NCI-H526 treated with DMSO at 0.1 percent for 48 hours (cell line): ENCODE measurements at places on chromosomes 2 and 18.

DNA sequence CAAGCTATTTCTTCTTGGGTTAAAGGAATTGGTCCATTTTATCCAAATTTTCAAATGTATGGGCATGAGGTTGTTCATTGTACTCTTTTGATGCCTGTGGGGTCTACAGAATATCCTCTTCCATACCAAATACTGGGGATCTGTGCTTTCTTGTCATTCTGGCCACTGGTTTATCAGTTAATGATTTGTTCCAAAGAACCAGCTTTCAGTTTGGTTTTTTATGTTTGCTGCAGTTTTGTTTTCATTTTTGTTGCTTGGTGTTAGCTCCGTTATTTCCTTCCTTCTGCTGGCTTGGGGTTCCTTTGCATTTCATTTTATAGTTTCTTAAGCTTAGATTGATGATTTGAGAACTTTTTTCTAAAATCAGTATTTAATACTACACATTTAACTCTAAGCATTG lies 45.5 kb downstream of the SLC66A2 start:
- no peak for DNase-seq

DNA sequence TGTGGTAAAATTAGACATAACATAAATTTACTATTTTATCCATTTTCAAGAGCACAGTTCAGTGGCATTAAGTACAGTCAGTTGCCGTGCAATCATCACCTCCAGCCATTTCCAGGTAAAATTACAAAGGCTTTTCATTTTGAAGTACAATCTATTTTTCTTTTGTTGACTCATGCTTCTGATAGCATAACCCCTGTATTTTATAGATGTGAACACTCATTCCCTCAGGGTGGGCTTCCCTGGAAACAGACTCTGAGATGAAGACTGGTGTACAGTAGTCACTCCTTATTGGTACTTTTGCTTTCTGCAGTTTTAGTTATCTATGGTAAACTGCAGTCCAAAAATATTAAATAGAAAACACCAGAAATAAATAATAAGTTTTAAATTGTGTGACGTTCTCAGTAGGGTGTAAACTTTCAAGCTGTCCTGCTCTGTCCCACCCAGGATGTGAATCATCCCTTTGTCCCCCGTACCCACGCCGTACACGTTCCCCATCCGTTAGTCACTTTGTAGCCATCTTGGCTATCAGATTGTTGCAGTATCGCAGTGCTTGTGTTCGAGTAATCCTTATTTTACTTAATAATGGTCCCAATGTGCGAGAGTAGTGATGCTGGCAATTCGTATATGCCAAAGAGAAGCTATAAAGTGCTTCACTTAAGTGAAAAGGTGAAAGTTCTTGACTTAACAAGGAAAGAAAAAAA lies 41.1 kb upstream of the NAB1 start:
- no peak for DNase-seq

- DNase-seq = peak; percentile 73
These were observed at the start of gene MAPRE3 for GRCh38 chr2:26970244-26970927. Gene MAPRE3 (plus strand): TSS chr2:26970637. CDS start chr2:27022219, 51,582 bp downstream.

- no peak for DNase-seq
These were observed 4.9 kb upstream of the COL3A1 start for GRCh38 chr2:188969236-188969635.

GRCh38 chr2:69310111-69311023 lies 76.7 kb downstream of the GFPT1 start:
- DNase-seq = no peak

DNA sequence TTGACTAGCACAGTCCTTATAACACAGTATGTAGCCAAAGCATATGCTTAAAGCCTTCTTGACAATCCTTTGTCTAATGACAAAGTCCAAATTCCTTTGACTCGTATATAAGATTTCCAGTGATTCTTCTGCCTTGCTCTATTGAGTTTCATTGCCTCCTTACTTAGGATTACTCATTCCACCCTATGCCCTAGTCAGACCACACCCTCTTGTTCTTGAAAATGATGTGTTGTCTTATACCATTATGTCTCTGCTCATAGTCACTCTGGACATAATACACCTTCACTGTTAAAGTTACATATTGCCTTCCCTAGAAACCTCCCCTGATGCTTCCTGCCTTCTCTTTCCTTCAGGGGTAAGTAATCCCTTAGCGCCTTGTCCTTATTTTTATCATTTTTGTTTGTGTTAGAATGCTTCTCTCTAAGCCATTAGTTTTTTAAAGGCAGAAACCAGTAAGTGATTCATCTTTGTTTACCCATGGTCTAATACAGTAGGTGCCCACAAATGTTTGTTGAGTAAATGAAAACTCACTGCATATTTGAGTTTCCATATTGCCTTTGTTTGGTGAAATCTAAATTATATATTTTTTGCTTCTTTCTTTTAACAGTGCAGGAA lies 19.3 kb downstream of the GPD2 start:
- DNase-seq = no peak

DNA sequence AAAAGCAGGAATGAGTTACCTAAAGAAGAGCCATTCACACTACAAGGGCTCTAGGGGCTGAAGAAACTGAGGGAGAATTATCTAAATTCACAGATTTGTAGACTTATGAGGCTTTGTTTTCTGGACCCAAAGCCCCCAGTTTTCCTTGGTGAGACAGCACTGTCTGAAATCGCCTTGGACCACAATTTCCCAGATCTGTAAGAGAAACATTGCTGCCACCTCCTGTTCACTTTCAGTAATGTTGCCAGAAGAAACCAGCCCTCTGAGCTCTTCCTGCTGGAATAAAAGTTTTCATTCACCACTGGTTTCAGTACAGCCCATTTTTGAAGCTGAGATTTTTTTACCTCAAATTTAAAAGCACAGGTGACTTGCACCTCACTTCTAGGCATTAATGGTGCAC lies 169.2 kb downstream of the CDH20 start:
- DNase-seq = peak; percentile 22

DNA sequence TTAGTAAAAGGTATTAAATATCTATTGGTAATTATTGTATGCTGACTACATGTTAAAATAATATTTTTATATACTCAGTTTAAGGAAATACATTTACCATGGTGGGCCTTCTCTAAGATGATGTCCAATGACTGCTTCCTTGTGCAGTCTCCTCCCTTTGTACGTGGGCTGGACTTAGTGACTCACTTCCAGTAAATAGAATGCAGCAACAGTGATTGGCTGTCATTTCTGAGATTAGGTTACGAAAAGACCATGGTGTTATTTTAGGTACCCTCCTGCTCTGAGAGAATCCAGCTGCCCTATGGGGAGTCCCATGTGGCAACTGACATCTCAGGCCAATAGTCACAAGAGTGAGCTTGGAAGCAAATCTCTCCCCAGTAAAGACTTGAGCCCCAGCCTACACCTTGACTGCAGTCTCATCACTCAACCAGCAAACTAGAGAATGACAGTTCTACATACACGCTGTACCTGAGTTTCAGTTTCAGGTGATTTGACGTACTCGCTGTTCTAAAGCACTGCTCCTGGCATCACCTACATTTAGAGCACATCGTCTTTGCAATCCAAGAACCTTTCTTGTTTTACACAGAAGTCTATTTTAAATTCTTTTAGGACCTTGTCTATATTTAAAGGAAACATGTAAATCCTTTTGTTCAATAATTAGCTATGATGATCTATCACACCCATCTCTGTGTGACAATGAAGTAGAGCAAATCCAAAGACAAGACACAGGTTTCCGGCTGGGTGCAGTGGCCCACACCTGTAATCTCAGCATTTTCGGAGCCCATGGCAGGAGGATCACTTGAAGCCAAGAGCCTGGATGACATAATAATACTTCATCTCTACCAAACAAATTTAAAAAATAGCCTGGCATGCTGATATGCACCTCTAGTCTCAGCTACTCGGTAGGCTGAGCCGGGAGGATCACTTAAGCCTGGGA lies 87.2 kb downstream of the COBLL1 start:
- no peak for DNase-seq

DNA sequence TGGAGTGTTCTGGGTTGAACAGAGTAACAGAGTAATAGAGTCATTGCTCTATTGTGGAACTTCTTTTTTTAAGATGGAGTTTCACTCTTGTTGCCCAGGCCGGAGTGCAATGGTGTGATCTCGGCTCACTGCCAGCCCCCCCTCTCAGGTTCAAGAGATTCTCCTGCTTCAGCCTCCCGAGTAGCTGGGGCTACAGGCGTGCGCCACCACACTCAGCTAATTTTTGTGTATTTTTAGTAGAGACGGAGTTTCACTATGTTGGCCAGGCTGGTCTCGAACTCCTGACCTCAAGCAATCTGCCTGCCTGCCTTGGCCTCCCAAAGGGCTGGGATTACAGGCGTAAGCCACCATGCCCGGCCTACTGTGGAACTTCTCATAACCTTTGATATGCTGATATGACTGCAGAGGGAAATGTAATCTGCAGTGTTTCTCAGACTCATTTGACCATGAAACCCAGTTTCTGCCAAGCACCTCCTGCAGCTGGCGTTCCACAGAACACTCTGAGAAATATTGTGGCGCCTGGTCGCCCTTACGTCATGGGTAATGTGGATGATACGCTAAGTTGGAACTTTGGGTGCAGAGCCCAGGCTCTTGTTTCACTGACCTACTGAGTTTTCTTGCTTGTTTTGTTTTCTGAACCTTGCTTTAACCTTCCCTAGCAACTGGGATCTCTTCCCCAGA lies 213.8 kb downstream of the BCL2 start:
- DNase-seq = no peak

GRCh38 chr2:73350035-73350691 lies 35.5 kb upstream of the ALMS1 start:
- DNase-seq = no peak

DNA sequence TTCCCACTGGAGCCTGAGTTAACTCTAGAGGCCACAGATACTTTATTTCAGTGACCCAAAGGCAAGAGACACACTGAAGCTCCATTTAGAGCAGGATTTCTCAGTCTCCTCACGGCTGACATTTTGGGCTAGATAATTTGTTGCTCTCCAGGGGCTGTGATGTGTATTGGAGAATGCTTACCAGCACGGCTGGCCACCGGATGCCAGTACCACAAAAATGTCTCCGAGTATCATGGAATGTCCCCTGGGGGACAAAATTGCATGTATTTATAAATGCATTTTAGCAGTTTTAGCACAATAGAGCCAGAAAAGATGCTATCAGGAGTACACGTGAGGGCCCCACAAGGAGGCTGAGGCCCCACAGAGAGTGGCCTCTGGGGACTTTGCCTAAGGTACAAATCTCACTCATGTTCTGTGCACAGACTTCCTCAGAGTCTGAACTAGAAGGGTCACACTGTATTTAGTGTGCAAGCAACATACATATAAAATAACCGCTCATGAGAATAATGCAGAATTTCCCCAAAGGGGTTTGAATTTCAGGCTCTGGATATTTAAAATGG lies 20.5 kb upstream of the DCC start:
- DNase-seq = no peak

GRCh38 chr18:28820353-28820752 lies 643.4 kb upstream of the CDH2 start:
- no peak for DNase-seq

DNA sequence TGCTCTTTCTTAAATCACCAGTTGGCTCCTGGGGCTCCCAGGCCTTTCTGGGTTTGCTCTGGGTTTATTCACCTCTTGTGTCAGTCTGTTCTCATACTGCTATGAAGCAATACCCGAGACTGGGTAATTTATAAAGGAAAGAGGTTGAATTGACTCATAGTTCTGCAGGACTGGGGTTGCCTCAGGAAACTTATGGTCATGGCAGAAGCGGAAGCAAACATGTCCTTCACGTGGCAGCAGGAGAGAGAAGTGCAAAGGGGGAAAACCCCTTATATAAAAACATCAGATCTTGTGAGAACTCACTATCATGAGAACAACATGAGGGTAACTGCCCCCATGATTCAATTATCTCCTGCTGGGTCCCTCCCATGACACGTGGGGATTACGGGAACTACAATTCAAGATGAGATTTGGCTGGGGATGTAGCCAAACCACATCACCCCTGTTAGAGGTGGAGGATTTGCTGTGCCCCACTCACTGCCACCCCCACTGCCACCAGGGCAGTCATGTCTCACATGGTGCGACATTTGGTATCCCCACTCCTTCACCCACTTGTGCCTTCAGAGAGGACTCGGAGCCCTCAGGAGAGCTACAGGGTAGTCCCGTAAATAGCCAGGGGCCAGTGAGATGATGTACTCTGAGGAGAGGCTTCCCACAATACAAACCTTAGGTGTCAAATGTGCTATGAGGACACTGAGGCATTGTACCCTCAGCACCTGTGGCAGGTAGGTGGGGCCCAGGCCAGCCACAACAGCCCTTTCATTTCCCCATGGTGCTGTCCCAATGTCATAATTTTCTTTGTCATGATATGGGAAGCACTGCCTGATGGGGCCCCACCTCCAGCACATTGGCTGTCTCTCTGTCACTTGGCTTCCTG lies 35.7 kb downstream of the CDC42EP3 start:
- no peak for DNase-seq

DNA sequence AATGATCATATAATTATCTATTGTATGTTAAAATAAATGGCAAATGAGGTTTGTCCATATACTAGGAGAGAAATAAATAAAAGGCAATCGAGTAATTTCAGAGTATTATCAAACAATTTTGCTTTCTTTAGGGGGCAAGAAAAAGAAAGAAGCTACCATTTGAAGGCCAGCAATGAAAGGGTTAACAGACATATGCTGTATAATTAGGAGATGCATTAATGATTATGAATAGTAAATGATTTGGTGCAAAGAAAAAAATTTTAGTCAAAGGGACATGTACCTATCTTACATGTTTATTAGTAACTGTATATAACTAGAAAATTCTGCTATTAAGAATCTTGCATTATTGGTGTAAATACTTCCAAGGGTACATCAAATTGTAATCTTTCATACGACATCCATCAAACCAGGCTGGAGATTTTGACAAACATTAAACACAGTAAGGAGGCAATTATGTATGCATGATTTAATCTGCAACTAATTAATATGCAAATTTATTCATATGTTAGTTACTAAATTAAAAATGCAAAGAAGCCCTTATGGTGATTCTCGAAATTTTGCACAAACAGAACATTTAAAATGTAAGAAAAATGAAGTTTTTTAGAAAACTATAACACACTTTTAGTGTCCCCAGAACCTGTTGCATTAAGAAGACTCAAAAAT lies 251.4 kb downstream of the TCF4 start:
- no peak for DNase-seq
